ENCODE measurements at places on chromosomes 6 and 20. TPM values are rescaled to one million over a fixed set of nuclear protein-coding genes. Genes with fewer than 3 reads are reported as not detected.

- DNase-seq: no peak
These were observed 46.7 kb upstream of the SUPT3H start for GRCh38 chr6:45424451-45424861.

DNA sequence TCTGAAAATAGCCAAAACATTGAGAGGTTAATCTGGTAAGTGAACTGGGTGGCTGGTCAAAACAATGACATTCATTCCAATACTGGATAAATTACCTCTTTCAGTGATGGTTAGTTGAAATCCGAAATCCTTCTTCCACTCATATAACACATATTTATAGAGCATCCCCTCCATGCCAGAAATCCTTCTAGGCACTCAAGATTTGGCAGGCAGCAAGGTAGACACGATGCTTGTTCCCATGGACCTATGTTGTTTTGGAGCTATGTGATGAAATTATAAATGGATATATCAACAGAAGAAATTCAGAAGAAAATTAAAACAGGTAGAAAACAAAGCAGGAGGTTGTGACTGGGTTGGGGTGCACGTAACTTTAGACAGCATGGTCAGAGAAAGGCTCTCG, 26.3 kb upstream of the SNRPB2 start:
- no peak for DNase-seq

- DNase-seq: no peak
These were observed 9.2 kb upstream of the MBOAT1 start for GRCh38 chr6:20221421-20221820.

- DNase-seq: peak; percentile 61
These were observed 32.5 kb upstream of the ASCC3 start for GRCh38 chr6:100913400-100914276.

DNA sequence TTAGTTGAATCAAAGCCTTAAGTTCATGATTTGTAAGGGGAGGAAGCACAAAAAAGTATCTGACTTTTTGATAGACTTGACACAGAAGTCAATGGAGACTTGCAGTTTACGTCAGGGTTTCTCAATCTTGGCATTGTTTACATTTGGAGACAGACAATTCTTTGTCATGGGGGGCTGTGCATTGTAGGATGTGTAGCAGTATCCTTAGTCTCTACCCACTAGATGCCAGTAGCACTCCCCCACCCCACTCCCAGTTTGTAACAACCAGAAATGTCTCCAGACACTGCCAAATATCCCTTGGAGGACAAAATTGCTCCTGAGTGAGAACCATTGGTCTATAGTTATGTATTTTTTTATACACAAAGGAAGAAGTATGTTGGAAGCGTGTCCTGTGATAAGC, 434.1 kb downstream of the RFPL4B start:
- DNase-seq: no peak

- peak; percentile 84 for DNase-seq
These were observed 182.7 kb upstream of the SALL4 start for GRCh38 chr20:51985013-51985415.

DNA sequence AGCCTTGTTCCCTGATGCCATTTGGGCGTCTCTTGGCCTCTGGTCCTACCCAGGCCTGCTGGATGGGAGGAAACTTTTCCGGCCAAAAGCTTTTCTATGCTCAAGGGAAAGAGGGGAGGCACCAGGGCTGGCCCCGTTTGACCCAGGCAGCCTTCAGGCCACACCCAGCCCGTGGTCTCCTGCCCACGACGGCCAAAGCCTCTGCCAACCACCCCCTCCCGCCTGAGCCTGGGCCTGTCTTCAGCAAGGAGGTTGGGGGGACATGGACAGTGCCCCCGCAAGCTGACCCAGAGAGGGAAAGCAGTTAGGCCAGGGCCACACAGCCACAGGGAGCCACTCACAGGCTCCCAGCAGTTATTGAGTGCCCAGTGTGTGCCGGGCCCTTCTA, 49.5 kb downstream of the SRC start:
- no peak for DNase-seq

DNA sequence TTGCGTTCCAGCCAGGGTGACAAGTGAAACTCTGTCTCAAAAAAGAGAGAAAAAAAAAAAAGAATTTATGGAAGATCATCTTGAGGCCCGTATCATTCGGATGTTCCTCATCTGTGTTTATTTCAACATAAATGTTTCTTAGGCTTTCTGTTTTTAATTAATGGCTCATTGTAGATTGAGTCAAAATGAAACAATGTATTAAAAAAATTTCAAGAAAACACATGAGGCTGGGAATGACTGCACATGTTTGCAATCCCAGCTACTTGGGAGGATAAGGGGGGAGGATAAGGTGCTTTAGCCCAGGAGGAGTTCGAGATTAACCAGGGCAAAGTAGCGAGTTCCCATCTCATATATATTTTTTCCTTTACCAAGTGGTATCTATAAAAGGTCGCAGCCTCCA, 47.3 kb downstream of the ITCH start:
- DNase-seq: no peak

DNA sequence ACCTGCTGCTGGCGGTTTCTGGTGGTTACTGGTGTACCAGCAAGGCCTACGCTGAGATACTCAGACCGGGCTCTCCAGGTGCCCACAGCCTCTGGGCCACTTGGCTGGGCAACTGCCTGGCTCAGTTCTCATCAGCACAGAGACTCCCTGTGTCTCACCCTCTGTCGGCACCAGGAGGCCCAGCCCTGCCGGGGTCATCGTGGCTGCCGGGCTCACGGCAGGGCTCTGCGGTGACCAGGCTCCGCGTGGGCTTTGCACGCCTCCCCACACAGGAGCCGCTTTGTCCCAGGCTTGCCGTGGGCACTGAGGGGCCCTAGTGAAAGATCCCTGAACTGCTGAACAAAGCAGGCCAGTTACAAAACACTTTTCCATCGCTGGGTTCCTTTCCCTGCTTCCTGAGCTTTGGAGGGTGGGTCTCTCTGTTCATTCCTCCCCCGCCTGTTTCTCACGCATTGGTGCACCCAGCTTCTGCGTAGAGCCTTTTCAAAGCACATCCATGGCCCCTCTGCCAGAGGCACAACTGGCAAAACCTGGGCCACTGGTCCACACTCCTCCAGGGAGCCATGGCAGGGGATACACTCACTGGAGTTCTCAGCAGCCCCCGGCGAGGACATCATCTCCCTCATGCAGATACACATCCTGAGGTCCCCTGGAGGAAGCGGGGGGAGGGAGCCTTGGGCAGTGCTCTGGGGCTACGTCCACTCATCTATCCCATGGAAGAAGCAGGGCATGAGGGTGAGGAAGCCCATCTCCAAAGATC, 117.0 kb downstream of the NFATC2 start:
- DNase-seq: no peak

GRCh38 chr6:36929152-36929551, 25.4 kb upstream of the PI16 start:
- no peak for DNase-seq

GRCh38 chr6:13766201-13766634, 48.1 kb downstream of the MCUR1 start:
- DNase-seq: peak; percentile 23

- no peak for DNase-seq
These were observed 31.1 kb downstream of the MYB start for GRCh38 chr6:135212020-135212806.

DNA sequence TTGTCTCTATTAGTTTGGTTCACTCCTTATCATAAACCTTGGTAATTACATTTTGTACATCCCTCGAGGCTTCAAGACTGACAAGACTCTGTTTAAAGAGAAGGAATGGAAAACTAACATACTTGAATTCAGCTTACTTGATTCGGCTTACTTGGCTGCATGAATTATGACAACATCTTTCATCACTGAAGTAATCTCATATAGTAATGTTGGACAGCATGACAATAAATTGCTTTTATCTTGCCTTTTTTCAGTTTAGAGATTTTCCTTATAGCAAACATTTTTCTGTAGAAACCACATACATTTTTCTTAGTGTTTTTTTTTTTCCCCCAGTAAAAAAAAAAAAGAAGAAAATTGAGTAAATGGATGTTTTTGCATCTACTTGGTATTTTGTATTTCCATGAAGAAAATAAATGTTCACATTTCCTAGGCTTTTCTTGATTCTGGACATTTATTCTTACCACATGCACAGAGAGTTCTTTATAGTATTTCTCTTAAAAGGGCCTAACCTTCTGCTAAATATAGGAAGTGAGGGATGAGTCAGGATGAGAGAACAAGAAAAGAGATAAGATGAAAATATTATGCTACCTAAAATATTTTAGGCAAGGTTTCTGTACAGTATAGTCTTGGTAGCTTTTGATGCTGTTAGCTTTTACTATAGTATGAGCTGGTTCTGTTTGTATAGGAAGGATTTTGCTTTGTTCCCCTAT, 101.0 kb upstream of the HDGFL1 start:
- no peak for DNase-seq

GRCh38 chr20:4555188-4555890, 166.4 kb upstream of the PRND start:
- DNase-seq: no peak

DNA sequence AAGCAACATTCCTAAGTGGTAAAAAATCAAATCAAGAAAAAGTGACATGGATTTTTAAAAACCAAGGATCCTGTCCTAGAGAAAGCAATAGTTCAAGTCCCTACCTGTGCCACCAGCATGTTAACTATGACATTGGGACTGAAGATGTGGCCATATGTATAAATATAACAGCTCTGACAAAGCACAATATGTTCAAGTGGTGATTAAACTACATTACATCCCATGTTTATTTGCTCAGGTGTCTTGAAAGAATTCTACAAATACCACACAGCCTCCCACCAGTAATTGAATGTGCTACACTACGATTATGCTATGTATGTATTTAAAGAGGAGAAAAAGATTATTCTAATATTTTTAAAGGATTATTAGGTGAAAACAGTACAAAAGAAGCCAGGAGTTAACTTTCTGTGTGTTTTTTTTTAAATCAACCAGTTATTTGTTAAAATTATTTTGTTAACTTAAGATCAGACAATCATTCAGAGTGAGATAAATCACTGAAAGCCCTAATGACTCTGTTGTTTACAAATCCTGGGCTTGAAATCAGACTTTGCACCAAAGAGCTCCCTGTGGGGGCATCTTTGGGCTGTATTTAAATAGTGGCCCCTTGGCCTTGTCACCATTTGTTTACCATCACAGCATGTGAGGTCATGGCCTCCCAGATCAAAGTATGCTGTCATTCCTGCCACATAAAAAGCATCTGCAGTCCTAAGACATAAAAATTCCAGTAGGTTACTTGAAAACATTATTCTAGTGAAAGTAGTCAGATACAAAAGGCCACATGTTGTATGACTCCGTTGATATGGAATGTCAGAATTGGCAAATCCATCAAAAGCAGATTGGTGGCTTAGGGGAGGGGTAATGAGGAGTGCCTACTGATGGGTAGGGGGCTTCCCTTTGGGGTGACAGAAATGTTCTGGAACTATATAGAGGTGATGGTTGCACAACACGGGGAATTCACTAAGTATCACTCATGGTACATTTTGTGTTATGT, 17.1 kb downstream of the TTLL2 start:
- no peak for DNase-seq

DNA sequence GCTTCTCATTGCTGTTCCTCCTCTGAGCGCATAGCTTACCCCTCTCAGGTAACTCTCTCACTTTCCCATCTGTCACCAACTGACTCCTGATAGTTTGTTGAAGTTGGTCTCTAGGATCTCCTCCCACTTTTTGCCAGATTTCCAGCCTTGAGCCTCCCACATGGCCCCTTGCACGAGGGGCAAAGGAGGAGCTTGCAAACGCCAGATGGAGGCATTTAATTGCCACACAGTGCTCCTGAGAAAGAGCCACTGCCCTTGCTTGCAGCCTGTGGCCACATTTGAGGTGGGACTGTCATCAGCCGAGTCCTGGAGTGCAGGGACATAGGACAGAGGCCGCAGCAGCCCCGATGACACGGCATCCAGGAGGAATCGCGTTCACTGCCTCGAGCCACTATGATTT, 348.7 kb downstream of the SMOC2 start:
- no peak for DNase-seq

IFNGR1 gene
- 73.3 TPM for total RNA-seq

WFDC5 gene
- total RNA-seq: not detected

E2F1 gene
- total RNA-seq: 2.3 TPM

ANKRD66 gene
- not detected for total RNA-seq

ENPP4 gene
- 17.9 TPM for total RNA-seq

LY86 gene
- total RNA-seq: not detected

NKX2-4 gene
- total RNA-seq: not detected

Measured in stomach (tissue), 19 donors.